ENCODE measurements at places on chromosomes 12 and 14.

DNA sequence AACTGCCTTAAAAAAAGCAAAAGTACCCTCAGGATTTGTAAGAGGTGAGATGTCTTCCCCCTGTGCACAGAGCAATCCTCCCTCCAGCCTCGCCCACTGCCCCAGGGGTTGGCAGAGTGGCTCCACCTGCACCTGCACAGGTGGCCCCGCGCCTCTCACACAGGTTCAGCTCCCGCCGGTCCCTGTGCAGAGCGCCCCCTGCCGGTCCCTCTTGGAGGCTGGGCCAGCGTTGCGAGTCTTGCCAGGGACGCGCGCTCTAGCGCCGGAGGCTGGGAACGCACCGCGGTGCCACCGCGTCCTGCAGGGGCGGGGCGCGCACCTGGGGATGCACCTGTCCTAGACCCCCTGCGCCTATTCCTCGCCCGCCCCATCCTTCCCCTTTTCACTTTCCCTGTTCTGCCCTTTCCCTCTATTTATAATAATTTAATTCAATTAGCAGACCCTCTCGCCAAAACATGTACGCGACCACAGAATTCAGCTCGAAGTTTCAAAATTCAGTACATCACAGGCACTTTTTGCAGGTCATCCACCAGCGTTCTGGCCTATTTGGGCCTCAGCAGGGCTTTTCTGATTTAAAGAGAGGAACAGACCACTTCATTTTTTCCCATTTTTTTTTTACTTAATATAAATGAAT, 618.6 kb downstream of the AACS start:
- DNase-seq = no peak

- no peak for DNase-seq
Measured at GRCh38 chr14:91032248-91032647, 28.2 kb downstream of the RPS6KA5 start.

- no peak for DNase-seq
Measured at GRCh38 chr12:105351523-105351922, 21.0 kb downstream of the C12orf75 start.

GRCh38 chr12:4246116-4246515, 27.4 kb upstream of the CCND2 start:
- DNase-seq = no peak

DNA sequence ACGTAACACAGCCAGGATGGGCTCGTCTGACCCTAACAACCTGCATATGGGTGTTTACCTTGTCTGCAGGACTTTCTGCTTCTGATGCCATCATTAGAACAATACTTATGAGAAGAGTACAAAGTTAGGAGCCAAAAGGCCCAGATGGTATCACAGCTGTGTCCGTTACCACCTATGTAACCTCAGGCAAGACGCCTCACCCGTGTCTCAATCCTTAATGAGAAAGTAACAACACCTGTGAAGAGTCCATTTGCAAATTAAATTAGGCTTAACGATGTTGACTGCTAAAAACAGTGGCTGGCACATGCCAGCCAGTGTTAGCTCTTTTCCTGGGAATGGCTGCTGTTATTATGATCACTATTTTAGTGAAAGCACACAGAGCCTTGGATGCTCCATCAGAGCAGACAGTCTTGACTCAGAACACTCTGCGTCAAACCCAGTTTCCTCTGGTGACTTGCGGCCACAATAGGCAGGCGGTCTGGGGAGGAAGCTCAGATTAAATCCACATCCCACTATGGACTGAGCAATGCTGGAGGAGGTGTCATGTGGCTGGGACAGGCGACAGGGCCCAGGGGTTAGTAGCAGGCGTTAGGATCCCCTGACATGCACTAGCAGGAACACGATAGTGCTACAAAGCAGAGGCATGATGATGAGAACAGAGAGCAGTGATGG, 125.3 kb downstream of the SLC15A4 start:
- DNase-seq = no peak

- no peak for DNase-seq
Measured at GRCh38 chr14:94125659-94126418, 3.6 kb downstream of the IFI27L2 start.

- DNase-seq = no peak
Measured at GRCh38 chr14:99853206-99853605, 60.0 kb downstream of the EML1 start.

DNA sequence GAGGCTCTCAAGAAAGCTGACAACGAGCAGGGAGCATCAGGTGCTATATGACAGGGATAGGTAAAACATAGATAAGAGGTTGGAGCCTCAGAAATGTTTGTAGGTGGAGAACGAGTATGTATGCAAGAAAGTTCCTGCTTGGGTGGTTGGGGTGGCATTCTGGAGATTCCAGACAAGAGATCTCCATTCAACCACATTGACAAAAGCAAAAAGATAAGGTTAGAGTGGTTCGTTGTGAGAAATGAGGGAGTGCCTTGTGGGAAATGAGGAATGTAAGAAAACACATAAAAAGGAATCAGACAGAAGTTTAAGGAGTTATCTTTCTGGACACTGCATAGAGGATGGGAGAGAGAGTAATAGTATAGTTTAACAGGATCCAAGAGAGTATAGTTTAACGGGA, 290.3 kb downstream of the DPF3 start:
- no peak for DNase-seq

GRCh38 chr12:4567073-4567881, 5.3 kb downstream of the DYRK4 start:
- DNase-seq = no peak

- DNase-seq = no peak
Measured at GRCh38 chr14:59354666-59355065, 110.5 kb downstream of the GPR135 start.

DNA sequence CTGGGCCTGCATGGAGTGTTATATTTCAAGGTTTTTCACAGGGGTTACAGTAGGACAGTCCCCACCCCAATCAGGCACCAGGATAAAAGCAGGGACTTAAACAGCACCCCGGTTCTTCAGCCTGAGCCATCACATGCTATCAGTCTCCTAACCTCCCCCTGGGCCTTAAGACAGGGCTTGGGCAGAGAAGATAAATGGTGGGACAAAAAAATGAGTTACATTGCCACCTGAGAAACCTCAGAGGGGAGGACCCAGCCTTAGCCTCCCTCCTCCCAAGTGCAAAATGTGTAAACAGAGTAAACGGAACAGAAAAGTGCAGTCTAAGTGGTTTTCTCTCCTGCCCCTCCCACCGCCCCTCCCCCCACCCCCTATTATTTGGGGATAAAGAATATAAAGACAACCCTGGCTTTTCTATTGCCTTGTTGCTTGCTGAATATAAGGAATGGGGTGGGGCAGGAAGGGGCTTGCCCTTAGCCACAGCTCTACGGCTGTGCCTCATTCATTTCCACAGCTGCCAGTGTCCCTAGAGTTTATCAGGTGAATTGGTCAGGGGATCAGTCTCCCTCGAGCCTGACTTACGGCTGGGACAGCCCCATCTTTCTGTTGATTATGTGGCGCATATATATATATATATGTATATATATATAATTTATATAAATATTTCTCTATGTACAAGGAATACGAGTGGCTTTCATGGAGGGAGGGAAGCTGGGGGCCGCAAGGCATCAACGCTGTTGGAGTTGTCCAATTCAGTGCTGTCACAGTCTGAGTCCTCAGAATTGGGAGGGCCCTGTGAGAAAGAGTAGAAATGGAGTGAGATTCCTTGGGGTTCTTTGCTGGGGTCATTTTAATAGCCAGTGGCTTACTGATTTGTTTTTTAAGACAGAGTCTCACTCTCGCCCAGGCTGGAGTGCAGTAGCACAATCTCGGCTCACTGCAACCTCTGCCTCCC, 18.5 kb downstream of the MAP3K12 start:
- no peak for DNase-seq

GRCh38 chr12:93886533-93887511, 209.6 kb downstream of the CRADD start:
- no peak for DNase-seq

GRCh38 chr12:47739979-47740378, 14.7 kb upstream of the ENDOU start:
- no peak for DNase-seq

DNA sequence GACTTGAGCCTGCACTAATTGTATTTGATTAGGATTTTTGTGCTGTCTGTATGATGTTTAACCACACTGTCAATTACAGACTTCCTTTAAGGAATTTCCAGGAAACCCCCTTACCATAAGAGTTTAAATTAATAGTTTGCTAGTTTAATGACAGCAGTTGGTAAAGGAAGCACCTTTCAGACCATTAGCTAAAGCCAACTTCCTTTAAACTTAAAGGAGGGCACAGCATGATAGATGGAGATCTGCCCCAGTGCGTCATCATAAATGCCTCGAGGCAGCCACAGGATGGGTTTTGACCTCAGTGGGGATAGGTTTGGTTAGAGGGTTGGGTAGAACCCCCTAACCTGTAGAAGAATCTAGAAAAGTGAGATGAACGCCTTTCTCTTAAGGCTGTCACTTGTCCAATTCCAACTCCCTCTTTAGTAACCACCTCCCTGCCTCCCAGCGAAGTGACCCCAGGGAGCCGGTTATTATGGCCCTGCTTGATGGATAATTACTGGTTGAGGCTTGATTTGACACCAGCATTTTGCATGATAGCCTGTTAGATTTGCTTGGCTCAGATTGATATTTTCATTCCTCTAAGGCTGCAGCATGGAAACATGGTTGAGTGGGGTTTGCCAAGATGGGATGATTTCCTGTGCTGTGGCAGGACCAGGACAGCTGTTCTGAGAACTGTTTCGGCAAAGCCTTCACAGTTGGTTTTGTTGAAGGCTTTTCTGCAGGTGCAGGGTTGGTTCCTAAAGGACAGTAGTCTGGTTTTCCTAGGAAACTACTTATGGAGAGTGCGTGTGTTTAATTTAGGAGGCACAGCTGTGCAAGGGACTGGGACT, 62.7 kb downstream of the CHST11 start:
- peak; percentile 11 for DNase-seq

DNA sequence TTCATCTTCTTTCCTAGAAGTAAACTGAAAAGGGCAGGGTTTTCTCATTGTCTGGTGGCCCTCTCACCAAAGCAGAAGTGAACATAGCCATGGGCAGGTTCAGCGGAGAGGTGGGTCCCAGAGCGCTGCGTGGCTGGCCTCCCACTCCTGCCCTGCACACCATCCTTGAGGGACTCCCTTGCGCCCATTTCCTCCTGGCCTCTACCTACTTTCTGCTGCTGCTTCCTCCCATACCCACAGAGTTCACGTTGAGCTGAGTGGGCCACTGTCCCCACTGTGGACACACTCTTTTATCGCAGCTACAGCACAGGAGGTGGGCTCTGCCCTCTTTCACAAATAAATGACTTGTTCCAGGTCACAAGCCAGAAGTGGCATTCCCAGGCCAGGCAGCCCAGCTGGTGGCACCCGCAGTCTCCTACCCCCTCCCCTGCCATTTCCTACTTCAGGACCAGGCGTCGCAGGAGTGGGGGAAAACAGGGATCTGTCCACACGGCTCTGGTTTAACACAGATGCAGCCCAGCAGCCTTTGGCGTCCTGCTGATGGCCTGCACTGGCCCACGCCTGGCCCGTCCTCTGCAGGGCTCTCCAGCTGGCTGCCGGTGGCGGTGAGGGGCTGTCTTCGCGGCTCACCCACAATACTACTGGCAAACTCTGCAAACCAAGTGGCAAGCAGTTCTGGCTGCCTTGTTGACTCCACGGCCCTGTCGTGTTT, 4.9 kb downstream of the SIVA1 start:
- no peak for DNase-seq

GRCh38 chr14:56581041-56581727, 1.6 kb downstream of the TMEM260 start:
- DNase-seq = no peak

DNA sequence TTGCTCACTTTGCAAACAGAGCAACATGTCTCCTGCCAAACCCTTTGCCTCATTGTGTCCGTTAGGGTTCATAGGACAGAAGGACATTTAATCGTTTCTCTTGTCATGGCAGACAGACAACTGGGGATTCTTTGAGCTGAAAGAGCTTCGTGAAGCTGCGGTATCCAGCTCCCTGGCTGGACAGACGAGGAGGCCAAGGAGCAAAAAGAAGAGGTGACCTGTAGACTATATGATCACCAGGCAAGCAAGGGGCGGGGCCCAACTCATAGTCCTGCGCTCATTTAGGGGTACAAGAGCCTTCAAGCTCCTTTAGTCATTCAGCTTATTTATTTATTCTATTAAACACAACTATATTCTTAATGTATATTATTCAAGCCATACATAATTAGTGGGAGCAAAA, 66.8 kb upstream of the VRK1 start:
- DNase-seq = no peak

DNA sequence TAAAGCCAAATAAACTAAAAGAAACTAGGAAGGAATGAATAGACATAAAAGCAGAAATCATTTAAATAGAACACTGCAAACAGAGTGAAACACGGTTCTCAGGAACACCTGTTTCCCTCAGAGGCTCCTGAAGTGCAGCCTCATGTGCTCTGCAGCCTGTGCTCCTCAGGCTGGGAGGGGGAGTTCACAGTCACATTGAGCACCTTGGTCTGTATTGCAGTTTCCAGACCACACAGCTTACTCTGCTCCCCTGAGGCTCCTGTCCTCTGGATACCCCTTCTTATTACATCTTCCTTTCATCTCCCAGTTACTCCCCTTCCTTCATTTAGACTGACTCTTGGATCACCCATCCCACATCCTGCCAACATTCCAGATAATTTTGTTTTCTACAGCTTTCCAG, 49.7 kb upstream of the DCD start:
- DNase-seq = no peak

- no peak for DNase-seq
Measured at GRCh38 chr14:90444077-90444696, 47.4 kb downstream of the CALM1 start.

DNA sequence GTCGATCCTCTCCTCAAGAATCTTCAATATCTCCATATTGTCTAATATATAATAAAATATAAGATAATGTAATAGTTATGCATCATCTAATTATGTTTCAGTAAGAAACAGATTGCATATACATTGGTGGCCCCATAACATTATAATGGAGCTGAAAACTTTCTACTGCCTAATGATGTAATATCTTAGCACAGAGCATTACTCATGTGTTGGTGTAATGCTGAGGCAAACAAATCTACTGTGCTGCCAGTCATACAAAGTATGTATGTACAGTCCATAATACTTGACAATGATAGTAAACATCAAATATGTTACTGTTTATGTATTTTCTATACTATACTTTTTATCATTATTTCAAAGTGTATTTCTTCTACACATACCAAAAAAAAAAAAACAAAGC, 128.7 kb downstream of the CPNE8 start:
- DNase-seq = no peak

- DNase-seq = no peak
Measured at GRCh38 chr12:51395283-51396230, 4.4 kb upstream of the GALNT6 start.

DNA sequence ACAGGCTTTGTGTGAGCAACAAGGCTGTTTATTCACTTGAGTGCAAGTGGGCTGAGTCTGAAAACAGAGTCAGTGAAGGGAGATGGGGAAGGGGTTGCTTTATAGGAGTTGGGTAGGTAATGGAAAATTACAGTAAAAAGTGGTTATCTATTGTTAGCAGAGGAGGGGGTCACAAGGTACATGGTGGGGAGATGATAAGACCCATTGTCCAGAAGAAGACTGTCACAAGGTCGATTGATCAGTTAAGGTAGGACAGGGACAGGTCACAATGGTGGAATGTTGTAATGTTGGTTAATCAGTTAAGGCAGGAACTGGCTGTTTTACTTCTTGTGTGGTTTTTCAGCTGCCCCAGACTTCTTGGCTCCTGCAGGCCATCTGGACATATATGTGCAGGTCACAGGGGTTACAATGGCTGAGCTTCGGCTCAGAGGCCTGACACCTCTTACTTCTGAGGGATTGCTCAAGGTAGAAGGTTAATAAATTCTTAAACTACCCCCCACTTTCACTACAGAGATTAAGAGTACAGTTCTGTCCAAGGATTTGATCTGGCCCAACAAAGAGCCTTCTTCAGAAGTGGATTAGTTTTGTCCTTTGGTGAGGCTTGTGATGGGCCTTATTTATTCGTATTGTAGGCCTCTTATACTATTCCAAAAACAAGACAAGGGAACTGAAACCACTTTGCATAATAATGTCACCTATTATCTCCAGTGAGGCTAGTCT, 13.8 kb upstream of the DHRS4 start:
- no peak for DNase-seq
